Right ventricle myocardium inferior (tissue), 1 donor: ENCODE measurements at places on chromosomes 2 and 18. TPM values are rescaled to one million over a fixed set of nuclear protein-coding genes. Genes with fewer than 3 reads are reported as not detected.

DNA sequence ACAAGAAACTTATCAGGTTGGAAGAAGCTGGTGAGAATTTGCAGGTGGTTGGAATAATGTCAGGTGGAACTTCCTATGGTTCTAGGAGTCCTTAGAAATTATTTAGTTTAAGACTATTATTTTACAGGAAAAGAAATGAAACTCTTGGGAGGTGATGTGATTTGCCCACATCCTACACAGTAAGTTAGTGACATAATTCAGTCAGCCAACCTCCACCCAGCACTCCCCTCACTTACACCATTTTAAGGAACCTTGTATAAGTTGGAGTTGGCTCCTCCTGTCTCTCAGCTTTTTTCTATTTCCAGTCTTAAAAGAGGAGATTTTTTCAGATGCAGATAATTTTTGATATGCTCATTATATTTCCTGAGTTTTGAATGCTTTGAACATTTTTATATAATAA, 86.4 kb downstream of the SKA1 start:
- DNase-seq = no peak

Gene DSG1
- total RNA-seq = 0.68 TPM

Gene POTEJ
- total RNA-seq = not detected

Gene INO80C
- total RNA-seq = 21.3 TPM

Gene STK11IP
- total RNA-seq = 13.9 TPM

GRCh38 chr2:234691214-234691575, 194.3 kb upstream of the ARL4C start:
- DNase-seq = no peak

DNA sequence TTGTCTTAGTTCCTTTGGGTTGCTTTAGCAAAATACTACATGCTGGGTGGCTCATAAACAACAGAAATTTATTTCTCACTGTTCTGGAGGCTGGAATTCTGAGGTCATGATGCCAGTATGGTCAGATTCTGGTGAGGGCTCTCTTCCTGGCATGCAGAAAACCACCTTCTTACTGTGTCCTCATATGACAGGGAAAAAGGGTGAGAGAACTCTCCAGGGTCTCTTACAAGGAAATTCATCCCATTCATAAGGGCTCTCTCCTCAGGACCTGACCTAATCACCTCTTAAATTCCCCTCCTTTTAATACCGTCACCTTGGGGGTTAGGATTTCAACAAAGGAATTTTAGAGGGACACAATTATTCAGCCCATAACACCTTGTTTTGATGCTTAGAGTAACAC, 243.1 kb upstream of the TNP1 start:
- no peak for DNase-seq

DNA sequence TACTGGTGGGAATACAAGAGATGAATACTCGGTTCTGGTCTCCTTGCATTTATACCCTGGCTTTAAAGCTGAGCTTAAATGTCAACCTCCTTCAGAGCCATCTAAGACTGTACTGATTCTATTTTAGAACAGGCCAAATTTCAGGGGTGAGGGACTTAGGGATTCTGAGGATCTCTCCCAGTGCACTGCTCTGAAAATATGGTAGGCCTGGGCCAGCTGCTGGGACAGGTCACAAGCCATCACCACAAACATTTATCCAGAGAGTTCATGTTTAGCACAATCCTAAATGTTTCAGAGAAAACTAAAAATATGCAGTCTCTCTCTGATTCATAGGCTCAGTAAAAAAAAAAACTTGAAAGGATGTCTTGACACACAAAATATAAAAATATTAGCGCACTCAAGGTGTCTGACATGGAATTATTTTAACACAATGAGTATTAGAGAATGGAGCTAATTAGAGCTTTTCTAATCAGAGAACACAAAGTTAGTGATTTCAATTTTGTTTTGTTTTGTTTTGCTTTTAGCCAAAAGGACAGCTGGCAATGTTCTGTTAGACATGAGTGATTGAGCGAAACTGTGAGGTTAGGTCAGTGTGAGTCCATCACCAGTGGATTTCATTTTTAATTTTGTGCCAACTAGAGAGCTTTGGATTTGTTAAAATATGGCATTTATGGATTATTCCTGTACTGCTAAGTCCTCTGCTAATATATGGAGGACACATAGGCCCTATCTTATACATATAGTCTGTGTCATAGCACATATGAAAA, 38.8 kb downstream of the MFSD6 start:
- DNase-seq = no peak

Gene UGT1A6
- not detected for total RNA-seq

- no peak for DNase-seq
Measured at GRCh38 chr2:101305492-101306078, 2.9 kb downstream of the RNF149 start.

Gene CABLES1
- total RNA-seq = 3.1 TPM

Gene TMEM163
- 0.46 TPM for total RNA-seq

GRCh38 chr2:25453199-25453905, 111.6 kb upstream of the DNMT3A start:
- DNase-seq = no peak

Gene MAB21L4
- total RNA-seq = not detected

Gene LIPT1
- total RNA-seq = 7.4 TPM

Gene MDH1B
- total RNA-seq = 0.68 TPM

GRCh38 chr18:22188559-22189267, 19.3 kb downstream of the GATA6 start:
- no peak for DNase-seq

DNA sequence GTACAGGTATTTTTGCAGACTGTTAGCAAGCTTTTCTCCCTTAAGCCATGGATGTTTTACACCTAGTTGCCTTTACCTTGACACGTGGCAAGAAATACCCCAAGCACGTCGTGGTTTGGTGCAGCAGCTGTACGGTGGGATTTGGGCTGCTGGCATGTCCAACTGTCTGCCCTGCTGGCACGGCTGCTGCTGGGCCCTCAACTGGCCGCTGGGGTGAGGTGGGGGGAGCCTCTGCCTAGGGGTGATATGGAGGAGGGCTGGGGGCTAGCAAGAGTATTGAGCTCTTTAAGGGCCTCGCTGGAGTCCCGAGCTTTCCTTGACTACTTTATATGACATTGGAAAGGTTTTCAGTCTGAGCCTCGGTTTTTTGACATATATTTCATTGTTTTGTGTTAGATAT, 41.6 kb downstream of the LPIN1 start:
- peak; percentile 56 for DNase-seq

Gene DSC2
- 26.0 TPM for total RNA-seq

Gene ZNF892
- 2.5 TPM for total RNA-seq

DNA sequence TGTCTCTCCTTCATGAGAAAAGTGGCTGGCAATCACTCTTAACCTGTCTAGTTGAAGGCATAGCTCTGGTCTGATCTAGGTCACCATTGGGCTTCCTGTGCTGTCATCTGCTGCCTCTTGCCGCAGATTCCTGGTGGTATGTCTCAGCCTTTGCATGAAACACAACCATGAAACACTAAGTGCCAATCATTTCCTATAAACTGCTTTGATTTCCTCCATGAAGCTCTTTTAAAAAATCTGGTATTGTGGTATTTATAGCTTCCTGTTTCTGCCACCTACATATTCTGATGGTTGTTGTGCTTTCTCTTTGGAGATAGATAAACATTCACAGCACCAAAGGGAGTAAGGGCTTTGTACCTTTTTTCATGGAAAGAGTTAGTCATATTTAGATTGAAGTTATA, 120.0 kb upstream of the EPC2 start:
- DNase-seq = no peak

DNA sequence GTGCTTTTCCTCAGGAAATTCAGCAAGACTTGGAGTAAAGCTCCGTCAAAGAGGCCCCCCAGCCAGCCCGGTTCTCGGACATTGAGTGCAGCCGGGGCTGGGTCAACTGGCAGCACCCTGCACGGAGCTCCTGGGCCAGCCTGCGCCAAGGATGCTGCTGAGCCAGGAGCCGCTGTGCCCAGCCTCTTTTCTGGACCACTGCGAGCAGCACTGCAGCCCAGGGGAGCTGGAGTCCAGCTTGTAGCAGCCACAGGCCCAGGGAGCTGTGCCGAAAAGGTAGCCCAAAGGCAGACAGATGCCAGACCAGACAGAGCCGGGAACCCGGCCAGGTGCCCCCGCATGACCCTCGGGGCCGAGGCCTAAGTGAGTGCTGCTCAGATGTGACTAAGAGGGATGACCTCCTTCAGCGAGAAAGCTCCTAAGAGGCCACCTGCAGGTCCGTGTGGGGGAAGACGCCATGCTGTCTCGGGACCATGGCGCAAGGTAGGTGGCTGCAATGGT, 7.3 kb downstream of the CLHC1 start:
- peak; percentile 76 for DNase-seq

DNA sequence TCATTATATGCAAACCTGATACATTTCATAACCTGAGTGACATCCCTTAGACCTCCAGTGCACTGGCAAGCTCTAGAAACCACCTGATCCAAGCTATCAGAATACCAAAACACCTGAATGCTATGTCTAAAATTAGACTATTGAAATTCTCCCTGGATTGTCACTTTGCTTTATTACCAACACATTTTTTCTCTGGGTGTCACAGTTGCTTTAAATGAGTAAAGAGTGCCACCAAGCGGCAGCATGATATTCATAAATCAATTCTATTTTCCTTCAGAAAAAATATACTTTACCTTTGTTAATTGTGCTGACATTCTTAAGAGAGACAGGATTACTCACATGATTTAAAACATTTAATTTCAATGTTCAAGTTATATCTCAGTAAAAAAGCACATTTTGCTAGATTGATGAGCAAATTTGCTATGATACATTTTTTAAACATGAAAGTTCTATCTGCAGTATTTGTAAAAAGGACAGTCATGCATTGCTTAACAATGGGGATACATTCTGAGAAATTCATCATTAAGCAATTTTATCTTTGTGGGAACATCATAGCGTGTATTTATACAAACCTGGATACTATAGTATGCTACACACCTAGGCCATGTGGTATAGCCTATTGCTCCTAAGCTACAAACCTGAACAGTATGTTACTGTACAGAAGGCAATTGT, 338.4 kb upstream of the SLC39A10 start:
- DNase-seq = no peak

Gene THUMPD2
- total RNA-seq = 6.0 TPM

- no peak for DNase-seq
Measured at GRCh38 chr2:63654959-63655358, 66.2 kb downstream of the MDH1 start.

Gene CPO
- 0.73 TPM for total RNA-seq

Gene BCL2
- 7.4 TPM for total RNA-seq

GRCh38 chr2:216807857-216808272, 52.0 kb downstream of the TNP1 start:
- no peak for DNase-seq

DNA sequence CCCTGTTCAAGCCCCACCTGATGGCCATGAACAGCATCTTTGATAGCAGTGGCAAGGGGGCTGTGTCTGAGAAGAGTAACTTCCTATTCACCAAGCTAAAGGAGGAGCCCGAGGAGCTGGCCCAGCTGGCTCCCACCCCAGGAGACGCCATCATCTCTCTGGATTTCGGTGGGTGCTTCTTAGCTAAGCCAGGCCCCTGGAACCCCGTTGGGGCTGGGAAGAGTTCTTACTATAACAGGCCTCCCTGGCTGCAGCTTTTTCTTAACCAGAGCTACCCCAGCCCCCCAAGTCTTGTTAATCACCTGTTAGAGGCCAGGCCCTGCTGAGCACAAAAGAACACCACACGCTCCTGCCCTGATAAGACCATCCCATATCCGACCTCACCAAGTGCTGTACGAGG, 79.4 kb downstream of the EPAS1 start:
- DNase-seq = no peak

Gene C2orf78
- total RNA-seq = not detected

Gene PAX3
- not detected for total RNA-seq

GRCh38 chr18:13471198-13471845, 252.8 kb downstream of the LDLRAD4 start:
- DNase-seq = peak; percentile 83

Gene TRIB2
- 33.4 TPM for total RNA-seq

- no peak for DNase-seq
Measured at GRCh38 chr2:120318626-120319025, 27.3 kb upstream of the INHBB start.

DNA sequence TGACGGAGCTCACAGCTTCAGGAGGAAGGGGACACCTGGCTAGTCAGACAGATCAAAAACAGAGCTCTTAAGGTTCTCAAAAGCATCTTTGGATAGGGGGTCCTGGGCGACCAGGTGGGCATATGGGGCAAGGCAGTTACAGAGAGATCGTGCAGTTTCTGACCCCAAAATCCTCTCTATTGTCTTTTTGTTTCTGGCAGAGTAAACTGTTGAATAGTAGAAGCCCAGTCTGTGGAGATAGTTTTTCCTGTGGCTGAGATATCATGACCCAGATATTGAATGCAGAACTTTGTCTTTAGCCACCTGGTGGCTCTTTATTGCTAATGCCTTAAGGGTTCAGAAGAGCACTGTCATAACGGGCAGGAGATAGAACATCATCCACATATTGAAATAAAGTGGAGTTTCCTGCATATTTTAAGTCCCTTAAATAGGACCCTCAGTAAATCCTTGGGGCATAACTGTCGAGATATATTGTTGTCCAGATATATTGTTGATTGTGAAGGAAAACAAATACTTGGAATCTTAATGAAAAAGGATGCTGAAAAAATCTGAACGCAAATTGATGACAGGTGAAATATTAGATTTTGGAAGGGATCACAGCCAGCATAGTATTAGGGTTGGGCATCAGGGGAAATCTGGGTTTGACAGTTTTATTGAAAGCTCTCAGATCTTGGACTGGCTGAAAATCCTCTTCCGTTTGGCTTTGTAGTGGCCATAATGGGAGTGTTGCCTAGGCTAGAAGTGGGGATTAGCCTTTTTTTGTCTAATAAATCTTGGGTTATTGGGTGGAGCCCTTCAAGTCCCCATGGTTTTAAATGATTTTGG, 14.1 kb upstream of the ZDBF2 start:
- no peak for DNase-seq
